ENCODE measurements at places on chromosomes 16 and 17. TPM values are rescaled to one million over a fixed set of nuclear protein-coding genes. Genes with fewer than 3 reads are reported as not detected.

QPRT gene
- 152 TPM for total RNA-seq

SAP30BP gene
- 73.6 TPM for total RNA-seq

MT4 gene
- total RNA-seq: not detected

STX1B gene
- total RNA-seq: 0.77 TPM

CTRL gene
- 0.36 TPM for total RNA-seq

SDR42E2 gene
- total RNA-seq: not detected

CLEC19A gene
- total RNA-seq: not detected

NOL3 gene
- 13.3 TPM for total RNA-seq

INCA1 gene
- total RNA-seq: not detected

KARS1 gene
- total RNA-seq: 186 TPM

MPRIP gene
- total RNA-seq: 74.0 TPM

UQCRC2 gene
- total RNA-seq: 184 TPM

Measured in melanocyte of skin (primary cell).